Jurkat, Clone E6-1 (cell line): ENCODE measurements at places on chromosomes 6 and 20.

DNA sequence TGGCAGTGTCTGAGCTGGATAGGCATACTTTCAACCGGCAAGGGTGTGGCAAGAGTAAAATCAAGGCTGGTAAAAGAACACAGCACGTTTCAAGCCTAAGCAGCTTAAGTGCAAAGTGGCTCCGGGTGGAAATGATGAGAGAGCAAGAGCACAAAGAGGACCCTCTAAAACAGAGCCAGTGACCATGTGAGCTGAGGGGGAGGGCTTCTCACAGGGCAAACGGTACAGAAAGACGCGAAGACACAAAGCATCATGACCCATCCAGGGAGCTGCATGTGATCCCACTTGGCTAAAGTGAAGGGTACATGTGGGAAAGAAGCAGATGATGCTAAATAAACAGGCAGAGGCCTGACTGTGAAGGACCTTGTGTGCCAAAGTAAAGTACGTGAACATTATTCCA, 25.7 kb downstream of the FKBP5 start:
- DNase-seq = no peak

GRCh38 chr6:39063526-39063925, 14.9 kb downstream of the GLP1R start:
- no peak for DNase-seq

DNA sequence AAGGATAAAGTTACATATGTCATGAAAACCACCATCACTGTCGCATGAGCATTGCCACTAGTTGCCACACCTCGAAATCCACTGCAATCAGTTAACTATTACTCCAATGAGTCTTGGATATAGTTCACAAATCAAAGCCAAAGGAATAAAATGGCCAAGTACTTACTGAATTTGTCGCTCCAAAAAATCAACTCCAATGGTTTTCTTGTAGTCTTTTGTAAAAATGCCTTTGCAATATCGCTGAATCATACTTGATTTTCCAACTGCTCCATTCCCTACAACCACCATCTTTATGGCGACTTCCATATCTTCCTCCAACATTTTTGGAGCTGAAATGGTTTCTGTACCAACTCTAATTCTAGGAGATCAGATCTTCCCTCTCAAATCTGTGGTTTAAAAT, 12.0 kb downstream of the RAB23 start:
- no peak for DNase-seq

DNA sequence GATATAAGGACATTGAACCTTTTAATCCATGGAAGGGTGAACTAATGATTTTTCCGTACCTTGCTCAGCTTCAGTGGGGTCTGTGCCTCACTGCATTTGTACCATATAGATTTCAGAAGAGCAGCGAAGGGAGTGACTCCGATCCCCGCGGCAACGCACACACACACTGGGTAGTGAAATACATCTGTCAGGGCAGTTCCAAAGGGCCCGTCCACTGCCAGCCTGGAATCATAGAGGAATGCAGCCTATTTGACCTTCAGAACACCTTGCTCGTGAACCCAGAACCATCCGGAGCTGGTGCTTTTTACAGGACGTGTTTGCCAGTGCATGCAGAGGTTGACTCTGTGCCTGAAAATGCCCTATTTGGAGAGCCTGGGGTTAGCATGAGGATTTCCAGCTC, 33.0 kb downstream of the NOX3 start:
- DNase-seq = no peak

DNA sequence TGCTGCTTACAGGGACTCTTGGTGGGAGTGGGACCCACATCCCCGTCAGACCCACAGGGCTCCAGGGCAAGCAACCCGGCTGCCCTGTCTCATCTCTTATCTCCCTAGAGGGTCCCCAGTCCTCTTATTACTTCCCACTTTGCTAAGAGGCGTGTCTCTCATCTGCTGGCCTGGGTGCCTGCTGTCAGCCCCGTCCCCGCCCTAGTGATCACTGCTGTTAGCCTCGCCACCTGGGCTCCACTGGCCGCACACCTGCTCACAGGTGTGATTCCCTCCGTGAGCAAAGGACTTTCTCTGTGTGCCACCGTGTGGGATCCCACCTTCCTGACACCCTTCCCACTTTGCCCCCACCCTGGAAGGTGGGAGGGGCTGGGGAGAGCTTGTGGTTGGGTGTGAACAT, 57.6 kb downstream of the TCP11 start:
- no peak for DNase-seq

- no peak for DNase-seq
Observed at GRCh38 chr6:54132587-54132986, 21.3 kb downstream of the MLIP start.

GRCh38 chr20:58604128-58604881, 46.8 kb upstream of the STX16 start:
- no peak for DNase-seq

GRCh38 chr6:41697861-41698781, 37.3 kb downstream of the TFEB start:
- no peak for DNase-seq

DNA sequence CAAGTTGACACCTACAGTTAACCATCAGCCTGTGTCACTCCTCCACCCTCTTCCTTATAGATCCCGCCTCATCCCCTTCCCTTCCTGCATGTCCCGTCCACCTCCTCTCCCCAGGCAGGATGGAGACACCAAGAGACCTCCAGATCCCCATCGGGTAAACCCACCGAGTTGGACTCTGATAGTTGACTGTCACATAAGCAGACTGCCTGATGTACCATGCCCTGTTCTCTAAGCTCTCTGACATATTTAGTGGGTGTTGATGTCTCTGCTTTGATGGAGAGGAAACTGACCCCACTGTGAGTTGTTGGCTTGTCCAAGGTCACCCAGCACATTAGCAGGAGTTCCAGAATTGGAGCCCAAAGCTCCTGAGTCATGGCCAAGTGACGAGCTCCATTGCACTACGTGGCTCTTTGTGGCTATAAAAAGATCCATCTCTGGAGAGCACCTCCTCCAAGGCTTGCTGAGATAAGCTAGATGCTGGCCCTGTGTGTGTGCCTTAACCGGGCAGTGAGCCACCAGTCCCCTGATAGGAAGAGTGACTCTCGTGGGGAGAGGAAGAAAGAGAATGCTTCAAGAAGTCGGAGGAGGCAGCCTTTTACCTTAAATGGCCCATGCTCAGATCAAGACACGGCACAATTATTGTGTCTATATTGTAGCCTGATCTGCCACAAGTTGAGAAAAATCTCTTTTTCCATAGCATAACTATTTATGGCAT, 236.0 kb upstream of the ECI2 start:
- DNase-seq = no peak
